ENCODE measurements at places on chromosomes 7 and 10.

DNA sequence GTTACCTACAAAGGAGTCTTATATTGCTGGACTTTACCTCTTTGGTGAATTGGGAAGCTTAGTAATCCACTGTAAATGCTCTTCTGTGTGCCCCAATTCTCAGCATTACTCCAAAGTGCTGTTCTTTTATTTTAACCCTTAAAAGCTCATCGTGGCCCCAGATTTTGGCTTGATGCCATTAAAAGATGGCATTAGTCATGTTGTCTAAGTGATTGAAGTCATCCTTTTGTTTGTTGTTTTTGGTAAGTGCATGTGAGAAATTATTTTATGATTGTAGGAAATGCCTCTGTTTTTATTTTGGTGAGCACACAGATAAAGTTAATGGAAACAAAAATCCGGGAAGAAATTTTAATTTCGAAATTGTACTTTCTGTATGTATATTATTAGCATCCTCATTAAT, 82.5 kb upstream of the GATA3 start:
- no peak for DNase-seq

DNA sequence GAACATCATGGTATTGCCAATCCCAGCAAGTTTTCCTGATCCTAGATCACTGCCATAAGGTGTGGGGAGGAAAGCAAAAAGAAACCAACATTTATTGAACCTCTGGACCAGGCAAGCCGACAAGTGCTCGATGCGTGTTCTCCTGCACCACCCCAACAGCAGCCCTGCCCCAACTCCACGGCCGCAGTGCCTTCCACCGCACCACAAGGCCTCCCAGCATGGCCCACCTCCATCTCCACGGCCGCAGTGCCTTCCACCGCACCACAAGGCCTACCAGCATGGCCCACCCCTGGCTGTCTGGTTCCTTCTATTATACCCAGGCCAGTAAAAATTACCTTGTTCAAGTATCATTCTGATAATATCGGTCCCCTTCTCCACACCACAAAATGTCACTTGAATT, 8.7 kb downstream of the HIPK2 start:
- no peak for DNase-seq

DNA sequence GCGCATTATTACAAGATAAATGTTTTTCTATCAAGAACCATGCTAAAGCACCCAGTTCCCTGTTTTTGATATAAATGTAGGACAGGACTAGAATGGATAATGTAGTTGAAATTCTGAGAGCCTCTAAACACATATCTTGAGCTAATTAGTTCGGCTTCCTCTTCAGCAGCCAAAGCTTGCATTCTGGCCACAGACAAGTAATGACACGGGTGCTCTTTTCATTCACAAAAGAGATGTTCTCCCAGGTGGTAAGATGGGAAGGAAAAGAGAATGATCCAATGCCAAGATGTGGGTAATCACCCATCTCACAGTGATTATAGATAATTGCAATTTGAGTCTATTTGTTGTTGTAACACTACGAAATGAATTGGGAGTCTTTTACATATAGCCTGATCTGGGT, 246.5 kb downstream of the KIAA1217 start:
- no peak for DNase-seq

DNA sequence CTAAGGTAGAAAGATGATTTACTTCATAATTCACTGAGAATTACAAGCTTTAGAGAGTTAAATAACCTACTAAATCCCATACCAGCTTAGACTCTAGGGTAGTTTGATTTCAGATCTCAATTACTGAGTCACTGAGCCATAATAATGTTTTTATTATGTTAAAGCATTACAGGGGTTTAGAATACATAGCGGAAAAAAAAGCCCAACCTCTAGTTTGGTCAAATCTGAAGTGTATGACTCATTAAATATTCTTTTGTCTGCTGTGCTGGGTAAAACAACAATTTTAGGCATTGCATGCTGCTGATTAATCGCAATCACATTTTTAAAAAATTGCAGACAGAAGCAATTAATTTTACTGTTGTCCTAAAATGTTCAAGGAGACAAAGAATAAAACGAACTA, 48.5 kb downstream of the MALRD1 start:
- no peak for DNase-seq

DNA sequence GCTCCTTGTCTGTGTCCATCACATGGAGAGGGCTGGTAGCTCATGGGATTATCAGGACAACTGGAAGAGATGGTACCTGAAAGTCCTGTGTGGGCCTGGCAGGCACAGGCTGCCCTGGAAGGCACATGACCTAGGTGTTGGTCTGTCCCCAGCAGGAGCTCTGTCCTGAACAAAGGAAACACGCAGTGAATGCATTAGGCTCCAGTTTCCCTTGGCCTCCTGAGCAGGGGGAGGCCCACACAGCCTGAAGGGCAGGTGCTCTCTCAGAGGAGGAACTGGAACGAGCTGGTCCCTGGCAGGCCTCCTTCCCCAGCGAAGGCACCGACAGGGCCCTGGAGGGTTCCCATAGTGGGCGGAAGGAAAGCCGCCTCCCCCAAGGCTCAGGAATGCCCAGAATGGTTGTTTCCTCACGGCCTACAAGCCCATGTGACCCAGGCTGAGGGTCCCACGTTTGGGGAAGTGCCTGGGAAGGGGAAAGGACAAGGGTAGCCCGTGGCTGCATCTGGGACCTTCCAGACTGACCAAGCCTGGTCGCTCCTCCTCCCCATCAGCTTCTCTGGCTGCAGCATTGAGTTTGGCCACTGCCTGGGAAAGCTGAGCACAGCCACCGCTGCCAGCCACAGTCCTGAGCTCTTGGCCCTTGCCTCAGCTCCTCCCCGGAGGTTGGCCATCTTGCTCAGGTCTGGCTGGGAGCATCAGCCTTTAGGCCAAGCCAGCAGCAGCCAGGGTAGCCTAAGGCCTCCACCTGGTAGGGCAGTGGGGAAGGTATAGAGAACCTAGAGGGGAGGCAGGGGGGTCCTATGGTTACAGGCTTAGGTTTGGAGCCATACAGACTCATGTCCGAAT, 21.8 kb downstream of the CXCL12 start:
- DNase-seq, result no peak

DNA sequence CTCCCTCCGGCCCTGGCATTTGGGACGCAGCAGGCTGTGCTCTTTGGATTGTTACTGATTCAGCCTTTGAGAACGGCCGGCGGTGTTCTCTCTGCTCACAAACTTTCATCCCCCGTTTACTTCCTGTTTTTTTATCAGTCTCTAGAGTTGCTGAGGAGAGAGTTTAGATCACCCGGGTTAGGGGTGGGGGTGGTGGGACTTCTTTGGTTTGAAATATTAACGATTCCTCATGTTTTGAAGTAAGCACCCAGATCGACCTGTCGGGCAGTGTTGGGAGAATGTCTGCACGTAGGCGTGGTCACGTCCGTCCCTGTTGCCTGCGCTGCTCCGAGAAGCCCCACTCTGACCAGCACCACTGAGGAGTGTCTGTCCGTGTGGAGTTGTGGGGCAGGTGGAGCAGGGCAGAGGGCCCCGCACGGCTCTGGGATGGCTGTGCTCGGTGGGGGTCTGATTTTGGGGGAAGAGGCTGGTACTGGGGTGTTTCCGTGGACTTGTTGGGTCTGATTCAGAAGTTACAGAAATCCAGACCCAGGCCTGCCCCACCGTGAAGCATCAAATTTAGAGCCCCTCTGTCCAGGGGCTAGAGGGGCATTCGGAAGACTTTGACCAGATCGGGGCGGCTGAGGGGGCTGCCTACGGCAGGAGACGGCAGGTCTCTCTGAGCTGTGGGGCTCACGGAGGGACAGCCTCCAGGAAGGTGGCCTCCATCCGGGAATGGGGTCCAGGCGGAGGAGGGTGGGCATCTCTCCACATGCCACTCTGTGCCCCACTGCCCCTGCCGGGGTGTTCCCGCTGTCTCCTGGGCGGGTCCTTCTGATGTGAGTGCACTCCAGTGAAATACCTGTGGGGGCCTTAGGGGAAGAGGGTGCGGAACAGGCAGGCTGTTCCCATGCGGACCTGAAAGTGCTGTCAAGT, 7.4 kb downstream of the INPP5A start:
- DNase-seq, result no peak

- DNase-seq, result no peak
Observed at GRCh38 chr10:103762162-103762561, 93.2 kb downstream of the SH3PXD2A start.

- DNase-seq, result no peak
Observed at GRCh38 chr7:13953368-13953767, 36.1 kb downstream of the ETV1 start.

- no peak for DNase-seq
Observed at GRCh38 chr7:70307544-70308106, 709.4 kb downstream of the AUTS2 start.

Data from activated T-helper 9 cell treated with anti-CD3 and anti-CD28 coated beads, Interleukin-2, amount 50 U/mL, for 16 hours (primary cell).